Activated T-cell treated with anti-CD3 and anti-CD28 coated beads for 4 hours (primary cell): ENCODE measurements at places on chromosomes 7 and 10.

GRCh38 chr10:14240253-14241189 is 90.2 kb downstream of the FRMD4A start:
- no peak for DNase-seq

- no peak for DNase-seq
Observed at GRCh38 chr7:5387711-5388245, 35.9 kb downstream of the TNRC18 start.

GRCh38 chr10:71033396-71033980 is 145.1 kb upstream of the PCBD1 start:
- DNase-seq: no peak

DNA sequence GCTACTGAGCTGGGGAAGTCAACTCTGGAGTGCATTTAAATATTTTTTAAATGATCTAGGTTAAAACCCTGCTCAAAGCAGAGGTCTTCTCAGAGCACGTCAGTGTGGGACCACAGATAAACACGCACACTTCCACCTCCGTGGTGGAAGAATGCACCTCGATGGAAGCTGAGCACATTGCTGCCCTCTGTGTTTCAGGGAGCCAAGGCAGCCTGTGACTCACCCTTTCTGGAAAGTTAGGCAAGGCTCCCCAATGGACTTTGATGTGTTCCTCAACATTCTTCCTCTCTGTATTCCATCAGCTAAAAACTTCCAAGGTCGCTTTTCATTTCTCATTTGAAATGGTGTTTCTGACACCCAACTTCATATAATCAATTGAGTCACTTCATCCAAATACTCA is 170.8 kb upstream of the KMT2E start:
- no peak for DNase-seq

- DNase-seq: no peak
Observed at GRCh38 chr7:3517344-3517743, 216.3 kb downstream of the SDK1 start.

DNA sequence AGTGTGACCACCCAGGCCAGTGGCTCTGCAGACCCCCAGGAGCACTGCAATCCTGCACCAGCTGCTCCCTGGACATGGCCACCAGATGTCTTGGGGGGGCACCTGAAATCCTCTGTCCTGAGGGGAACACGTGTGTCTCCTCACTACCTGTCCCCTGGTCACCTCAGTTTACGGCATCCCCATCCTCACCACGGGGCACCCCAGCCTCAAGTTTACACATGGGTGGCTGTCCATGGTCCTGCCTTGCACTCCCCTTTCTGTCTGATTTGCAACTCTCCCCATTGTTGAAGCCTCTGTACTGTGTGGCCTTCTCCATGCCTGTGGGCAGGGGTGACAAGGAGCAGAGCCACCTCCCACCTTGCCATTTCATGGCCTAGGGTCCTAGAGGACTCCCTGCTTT is 67.2 kb downstream of the RAMP3 start:
- no peak for DNase-seq

GRCh38 chr10:34001087-34001580 is 666.7 kb upstream of the NRP1 start:
- DNase-seq: no peak

- DNase-seq: no peak
Observed at GRCh38 chr7:152103066-152103465, 77.6 kb downstream of the GALNT11 start.

DNA sequence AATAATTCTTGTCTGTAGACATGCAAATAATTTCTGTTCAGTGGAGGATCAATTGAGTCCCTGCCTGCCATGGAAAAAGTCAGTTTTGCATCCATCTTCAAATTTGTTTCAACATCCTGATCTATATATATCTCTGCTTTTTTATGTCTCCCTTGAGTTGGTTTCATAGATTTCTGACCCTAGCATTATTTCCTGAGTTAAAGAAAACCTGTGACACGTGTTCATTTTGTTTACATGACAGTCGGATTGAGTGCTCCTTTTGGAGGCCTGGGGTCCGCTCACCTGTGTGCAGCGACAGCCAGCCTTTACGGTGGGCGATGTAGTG is 674 bp downstream of the MRPS24 start:
- DNase-seq: no peak

- no peak for DNase-seq
Observed at GRCh38 chr10:44756216-44756615, 154.9 kb upstream of the TMEM72 start.

DNA sequence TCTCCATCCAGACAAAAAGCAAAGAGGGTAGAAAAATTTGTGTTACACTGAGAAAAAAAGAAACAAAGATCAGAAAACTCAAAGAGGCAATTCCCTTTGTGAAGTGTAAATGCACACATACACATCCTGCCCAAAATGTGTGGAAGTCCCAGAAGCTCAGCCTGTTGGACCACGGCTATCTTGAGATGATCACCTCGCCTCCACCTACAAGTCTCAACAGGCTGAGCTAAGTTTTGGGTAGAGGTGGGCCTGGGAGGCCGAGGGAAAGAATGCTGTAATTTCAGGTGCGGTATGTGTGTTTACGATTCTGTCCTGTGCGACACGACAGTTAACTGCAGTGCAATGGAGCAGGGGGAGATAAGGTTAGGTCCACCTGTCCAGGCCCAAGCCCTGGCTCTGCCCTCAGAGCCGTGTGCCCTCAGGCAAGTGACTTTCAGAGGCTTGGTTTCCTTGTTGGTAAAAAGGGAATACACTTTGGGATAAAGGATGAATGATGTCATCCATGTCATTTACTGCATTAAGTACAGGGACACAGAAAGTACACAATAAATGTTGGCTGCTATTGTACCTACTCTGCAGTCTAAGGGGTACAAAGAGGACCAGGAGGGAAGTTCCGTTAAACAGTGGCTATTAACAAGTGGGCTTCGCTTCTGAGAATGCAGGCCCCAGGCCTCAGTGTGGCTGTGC is 67.3 kb downstream of the AFAP1L2 start:
- DNase-seq: no peak

GRCh38 chr7:148433521-148434180 is 156.9 kb upstream of the C7orf33 start:
- no peak for DNase-seq

- no peak for DNase-seq
Observed at GRCh38 chr7:17660116-17660515, 280.2 kb downstream of the SNX13 start.

- DNase-seq: no peak
Observed at GRCh38 chr7:33559324-33559710, 346.0 kb upstream of the BMPER start.

DNA sequence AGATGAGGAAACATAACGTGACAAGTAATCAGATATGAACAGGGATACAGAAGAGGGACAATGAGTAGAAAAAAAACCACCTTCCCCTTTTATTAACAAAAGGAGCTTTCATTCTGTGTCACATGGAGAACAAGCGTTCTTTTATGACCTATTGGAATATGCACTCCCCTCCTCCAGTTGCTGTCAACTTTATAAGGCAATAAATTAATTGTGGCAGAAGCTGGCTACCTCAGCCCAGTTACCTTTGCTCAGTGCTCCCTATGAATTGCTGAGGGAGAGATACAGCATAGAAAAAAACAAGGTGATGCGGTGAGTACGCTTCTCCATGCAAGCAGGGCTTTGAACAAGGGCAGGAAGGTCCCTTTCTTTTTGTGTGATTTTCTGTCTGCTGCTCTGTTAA is at the start of gene MGAM2:
Gene MGAM2, plus strand, starts transcription at position 220 of the 400 bp plus-strand sequence. CDS start 5,156 bp downstream, outside the sequence.
- DNase-seq: no peak

DNA sequence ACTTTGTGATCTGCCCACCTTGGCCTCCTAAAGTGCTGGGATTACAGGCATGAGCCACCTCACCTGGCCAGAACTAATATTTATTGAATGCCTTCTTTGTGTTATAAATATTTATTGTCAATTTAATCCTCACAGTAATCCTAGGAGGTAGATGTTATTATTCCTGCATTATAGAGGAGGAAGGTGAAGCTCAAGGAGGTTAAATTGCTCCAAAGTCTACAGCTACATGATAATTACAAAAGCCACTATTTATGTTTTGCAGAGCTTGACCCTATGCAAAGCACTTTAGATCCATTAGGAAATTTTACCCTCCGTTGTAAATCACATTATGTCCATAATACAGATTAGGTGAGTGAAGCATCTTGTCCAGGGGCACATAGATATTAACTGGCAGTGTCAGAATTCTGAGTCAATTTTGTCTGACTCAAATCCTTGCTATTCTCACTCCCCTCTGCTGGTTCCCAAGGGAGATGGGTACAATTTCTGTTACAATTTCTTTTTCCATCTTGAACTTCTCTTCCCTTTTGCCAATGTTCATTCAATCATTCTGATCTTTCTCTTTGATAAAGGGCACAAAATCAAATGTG is 25.7 kb upstream of the CDK14 start:
- DNase-seq: no peak

- DNase-seq: no peak
Observed at GRCh38 chr10:51585742-51586141, 113.7 kb downstream of the CSTF2T start.

DNA sequence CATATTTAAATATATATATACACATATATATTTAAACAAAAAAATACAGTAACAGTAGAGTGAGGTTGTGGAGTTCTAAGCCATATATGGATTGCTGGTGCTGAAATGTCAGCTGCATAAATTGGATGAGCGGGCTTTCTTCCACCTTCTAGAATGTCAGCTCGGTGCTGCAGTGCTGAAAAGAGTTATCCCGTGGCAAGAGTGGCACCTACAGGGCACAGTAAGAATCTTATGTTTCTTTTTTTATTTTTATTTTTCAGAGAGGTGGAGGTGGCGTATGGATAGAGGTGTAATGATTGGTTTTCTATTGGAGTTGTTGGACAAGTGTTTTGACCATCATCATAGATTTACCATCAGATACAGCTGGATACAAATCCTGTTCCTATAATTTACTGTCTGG is 86.2 kb upstream of the DYNC1I1 start:
- DNase-seq: no peak

DNA sequence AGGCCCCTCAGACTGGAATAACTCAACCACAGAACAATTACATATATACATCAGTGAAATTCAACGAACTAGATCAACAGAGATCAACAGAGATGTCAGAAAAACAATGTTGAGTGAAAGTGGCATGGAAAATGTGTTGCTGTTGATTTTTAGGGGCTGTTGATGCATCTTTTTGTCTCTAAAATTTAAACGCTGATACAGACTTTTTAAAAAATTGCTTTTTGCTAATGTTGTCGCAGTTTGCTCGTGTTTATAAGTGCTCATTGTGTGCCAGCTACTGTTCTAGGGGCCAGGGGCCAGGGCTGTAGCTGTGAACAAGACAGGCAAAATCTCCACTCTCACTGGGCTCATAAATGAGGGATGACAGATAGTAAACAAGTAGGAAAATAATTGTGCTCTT is 18.3 kb downstream of the TMEM248 start:
- no peak for DNase-seq

DNA sequence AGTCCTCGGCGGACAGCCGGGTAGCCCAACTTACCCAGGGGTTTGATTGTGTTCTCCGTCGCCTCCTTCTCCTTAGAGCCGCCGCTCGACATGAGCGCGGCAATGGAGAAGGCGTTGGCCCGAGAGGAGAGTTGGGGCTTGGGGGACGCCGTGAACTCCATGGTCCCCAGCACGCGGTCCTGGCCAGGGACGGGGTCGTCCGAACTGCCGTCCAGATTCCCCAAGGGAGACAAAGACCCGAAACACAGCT is 515 bp downstream of the TBX20 start:
- DNase-seq: no peak

DNA sequence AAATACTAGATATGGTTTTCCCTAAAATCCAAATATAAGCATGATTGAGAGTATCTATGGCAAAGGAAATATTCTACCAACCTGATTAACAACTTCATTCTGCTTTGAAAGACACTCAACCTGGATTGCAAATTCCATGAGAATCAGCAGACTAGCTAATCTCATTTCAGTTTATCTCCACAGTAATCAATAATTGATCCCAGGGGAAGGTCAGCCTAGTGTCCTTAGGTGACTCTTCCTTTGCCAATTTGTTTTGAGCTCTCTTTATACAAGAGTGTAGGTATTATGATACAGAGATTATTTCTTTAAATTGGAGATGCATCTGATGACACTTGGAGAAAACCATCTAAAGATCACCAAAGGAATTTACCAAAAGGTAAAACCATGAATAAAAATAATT is 100.3 kb downstream of the GRM8 start:
- DNase-seq: no peak

DNA sequence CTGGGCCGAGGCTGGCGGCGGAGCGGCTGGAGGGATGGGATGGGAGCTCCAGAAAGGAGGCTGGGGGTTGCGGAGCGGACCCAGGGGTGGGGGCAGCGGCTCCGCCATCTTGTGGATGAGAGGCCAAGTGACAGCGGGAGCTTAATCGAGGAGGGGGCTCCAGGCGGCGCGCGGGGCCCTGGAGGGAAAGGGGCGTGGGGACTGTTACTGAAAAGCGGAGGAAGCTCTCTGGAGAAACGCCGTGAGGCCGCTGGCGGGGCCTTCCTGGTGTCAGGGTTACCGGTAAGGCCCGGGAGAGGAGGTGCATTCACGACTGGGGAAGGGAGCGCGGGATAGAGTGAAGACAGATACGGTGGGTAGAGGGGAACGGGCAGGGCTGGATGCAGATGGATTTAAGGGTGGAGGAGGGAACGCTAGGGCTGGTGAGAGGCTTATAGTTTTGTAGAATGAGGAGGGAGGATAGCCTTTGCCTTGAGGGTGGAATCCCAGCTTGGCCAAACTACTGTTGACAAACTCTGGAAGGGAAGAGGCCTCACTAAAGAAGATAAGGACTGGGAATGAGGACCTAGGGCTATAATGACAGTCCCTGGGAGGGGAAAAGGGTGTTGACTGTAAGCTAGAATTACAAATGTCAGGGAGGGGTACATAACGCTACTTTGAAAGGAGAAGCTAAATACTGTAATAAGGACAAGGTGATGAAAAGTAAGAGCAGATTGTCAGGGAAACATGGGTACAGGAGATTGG is 535 bp downstream of the BTRC start:
- DNase-seq: peak; percentile 12

DNA sequence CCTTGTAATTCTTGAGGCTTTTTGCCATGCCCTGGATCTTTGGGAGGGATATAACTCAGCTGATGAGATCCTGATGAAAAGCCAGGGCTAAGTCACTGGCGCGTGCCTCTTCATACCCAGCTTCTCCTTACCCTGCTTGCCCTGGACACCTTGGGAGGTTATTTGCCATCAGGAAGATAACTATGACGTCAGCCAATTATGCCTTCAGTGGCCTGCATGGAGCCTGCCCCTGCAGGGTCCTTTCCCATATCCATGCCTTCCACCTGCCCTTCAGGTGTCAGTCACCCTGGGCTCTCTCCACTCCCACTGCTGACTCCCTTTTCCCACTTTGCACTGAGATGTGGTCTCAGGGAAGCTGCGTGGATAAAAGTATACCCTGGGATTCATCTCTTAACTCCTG is 520.1 kb downstream of the SORCS3 start:
- no peak for DNase-seq
